Activated naive CD8-positive, alpha-beta T cell treated with anti-CD3 and anti-CD28 coated beads for 36 hours (primary cell): ENCODE measurements at places on chromosomes 6 and 20.

DNA sequence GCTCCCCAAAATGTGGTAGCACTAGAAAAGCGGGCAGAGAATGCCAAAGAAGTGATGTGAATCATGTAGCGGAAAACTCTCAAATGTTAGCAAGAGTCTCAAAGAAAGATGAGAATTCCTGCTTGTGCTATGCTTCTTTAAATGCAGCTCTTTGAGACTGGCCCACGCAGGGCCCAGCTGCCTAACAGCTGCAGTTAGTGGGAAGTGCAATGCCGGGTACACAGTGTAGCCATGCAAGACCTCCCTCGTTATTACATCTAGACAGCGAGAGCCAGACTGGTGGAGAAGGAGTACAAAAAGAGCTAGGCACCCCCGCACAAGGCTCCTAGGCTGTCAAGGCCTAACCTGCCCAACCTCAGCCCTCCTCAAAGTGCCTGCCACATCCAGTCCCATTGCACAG, 201.7 kb upstream of the PRDM1 start:
- no peak for DNase-seq

GRCh38 chr20:21534453-21534852, 20.6 kb upstream of the NKX2-2 start:
- no peak for DNase-seq

DNA sequence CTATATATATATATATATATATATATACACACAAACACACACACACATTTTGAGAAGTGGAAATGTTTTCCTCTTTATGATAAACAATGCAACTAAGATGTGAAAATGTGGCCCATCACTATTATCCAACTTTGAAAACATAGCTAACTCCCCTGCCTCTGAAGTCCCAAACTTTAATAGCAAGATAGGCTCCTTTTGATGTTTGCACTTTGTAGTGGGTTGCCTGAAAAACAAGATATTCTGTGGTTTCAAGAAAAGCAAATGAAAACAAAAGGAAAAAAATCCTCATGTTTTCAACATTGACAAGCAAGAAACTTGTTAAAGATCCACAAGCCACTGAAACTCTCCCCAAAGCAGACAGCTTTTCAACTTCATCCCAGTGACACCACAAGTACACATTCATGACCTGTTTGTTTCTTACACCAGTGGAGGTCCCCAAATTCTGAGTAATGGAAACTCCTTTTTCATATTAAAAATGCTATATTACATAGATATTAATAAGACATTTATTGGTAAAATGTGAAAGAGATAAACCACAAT, 90.0 kb downstream of the IPCEF1 start:
- no peak for DNase-seq

DNA sequence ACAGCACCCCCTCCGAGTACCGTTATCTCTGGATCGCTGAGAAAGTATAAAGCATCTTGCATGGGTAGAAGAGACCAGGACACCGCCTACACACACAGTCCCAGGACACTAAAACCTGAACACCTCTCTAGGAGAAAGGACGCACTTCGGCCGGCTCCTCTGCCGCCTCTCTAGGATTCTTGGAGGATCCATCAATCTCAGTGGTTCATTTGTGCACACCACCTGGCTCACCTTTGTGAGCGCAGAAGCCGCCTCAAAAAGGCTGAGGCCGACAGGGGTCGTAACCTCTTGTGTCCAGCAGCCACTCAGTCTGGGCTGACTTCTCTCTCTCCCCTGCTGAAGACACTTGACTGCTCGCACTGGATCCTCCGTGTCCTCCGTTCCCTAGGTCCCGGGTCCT, 13.5 kb downstream of the ZSCAN23 start:
- DNase-seq, result no peak

- peak; percentile 47 for DNase-seq
Measured at GRCh38 chr6:146028252-146028795, 538 bp upstream of the GRM1 start.

GRCh38 chr6:33620158-33620855, 815 bp upstream of the ITPR3 start:
- DNase-seq, result peak; percentile 43

DNA sequence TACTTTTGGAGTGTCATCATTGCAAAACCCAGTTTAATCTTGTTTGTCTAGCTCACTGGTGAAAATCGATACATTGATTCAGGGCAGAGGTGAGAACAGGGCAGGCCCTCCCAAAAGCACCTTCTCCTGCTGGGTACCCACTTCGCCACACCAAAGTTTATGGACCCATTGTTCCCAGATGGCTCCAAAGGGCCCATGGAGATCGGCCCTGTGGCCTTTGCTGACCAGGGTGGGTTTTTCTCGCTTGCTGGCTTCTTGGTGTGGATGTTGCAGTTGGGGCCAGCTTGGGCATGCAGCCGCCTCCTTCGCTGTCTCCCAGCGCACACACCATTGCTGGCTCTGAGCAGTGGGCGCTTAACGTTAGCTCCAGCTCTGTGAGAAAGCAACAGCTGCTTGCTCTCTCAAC, 178.1 kb upstream of the PDE10A start:
- no peak for DNase-seq
